NCI-H524 (cell line): ENCODE measurements at places on chromosomes 11 and 22.

DNA sequence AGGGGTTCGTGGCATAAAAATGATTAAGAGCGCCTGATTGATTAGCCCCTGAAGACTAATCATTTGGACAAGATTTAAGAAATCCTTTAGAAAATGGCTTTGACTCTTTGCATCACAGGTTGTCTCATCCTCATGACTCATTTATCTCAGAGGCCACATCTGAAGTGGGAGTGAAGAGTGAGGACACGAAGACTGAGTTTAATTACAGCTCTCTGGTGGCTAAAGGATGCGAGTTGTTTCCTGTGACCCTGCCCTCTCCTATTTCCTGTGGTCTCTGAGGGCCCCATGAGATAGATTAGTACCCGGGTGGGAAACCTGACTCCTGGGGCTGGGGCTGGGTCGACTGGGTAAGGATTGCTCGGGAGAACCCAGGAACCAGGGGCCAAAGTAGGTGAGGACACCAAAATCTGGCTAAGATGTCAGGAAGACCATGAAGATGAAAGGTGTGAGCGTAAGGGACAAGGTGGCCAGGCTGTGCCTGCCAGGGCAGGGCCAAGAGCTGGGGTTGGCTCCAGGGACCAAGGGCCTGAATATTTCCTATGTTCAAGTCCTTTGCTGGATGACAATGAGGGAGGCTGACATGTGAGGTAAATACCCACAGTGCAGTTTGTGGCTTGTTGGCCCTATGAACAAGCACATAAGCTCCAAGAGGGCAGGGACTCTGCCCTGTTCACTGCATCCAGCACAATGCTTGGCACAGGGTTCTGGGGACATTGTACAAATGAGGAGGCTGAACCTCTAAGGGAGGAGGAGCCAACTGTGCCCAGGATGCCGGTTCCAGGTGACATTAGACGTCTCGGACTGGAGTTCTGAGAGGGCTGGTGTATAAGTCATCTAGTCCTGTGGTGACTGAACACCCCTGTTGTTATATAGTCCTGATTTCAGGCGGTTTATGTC lies 3.6 kb downstream of the OTOG start:
- DNase-seq: no peak

DNA sequence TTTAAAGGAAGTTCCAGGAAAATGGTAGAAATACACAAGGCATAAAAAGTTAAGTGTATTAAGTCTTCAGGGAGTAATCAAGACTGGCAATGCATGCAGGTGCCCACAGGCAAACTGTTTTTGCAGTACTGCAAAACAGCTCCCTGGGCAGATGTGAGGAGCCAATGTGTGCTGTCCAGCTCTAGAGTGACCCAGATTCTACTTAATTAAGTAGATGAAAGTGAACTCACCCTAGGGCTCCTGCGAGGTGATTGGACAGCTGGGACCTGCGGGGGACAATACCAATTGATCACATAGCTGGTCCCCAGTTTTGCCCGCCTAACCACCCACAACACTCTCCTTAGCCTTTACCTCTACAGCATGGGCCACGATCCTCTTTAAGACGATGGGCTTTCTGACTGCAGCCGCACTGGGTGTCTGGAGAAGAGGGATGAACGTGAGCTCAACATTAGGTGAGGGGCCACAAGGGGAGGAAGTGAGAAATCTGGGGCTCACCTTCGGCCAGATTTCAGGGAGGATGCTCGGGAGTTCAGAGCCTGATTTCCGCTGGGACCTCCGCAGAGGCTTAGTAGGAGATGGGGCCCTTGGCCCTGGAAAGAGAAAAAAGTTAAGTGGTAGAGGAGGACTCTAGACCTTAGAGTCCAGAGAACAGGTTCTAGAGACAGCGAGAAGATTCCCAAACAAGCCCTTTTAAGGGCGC lies 556 bp downstream of the CDCA5 start:
- no peak for DNase-seq

GRCh38 chr11:26073646-26074045 lies 258.3 kb upstream of the ANO3 start:
- peak; percentile 73 for DNase-seq

DNA sequence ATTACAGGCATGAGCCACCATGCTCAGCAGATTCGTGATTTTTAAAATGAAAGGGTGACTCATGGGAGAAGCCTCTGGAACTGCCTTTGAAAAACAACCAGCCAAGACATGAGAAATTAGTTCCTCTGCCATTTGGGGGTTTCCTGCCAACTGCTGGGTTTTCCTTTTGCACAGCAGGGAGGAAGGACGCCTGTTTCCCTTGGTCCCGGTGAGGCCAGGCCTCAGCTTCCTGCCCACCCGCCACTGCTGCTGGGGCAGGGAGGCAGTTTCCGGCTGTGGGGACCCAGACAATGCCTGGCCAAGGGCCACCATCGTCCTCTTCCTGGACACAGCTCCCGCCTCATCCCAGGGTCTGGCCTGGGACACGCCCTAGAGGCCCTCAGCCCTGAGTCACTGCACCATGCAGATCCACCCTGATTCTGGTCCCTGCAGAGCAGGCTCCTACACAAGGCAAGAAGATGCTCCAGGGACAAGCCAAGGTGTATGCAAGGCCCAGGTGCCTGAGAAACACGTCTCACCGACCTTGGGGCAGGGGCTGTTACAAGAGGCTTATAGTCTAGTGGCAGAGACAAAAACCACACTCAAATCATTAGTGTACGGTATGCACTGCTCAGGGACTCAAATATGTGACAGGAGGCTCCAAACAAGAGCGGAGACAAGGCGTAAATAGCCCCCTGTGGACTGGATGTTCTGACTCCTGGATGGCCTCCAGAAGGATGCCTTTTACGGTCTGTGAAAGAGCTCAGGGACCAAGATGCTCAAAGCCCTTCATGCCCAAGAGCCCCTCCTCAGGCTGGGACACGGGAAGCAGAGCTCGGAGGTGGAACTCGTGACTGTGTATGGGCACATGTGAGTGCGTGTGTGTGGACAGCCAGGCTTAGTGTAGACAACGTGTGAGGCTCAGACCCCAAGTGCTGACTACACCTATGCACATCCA lies 10.0 kb downstream of the PPM1F start:
- no peak for DNase-seq

DNA sequence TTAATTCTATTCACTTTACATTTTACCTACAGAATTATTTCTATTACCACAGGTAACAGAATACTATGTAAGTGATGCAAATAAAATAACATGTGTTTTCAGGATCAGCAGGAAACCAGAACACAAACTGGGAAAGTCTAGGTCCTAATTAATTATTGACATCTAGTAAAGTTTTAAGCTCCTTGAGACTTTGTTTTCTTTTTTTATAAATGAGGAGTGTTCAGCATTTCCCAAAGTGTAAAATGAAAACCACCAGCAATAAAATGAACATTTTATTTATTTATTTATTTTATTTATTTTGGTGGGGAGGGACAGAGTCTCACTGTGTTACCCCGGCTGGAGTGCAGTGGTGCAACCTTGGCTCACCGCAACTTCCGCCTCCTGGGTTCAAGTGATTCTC lies 123.6 kb downstream of the ARHGAP42 start:
- no peak for DNase-seq

- no peak for DNase-seq
Measured at GRCh38 chr11:95592471-95592870, 197.1 kb downstream of the FAM76B start.

- DNase-seq: no peak
Measured at GRCh38 chr11:63534895-63535461, 1.6 kb upstream of the PLAAT4 start.

GRCh38 chr22:24099071-24099470 lies 82.2 kb upstream of the SUSD2 start:
- DNase-seq: no peak

GRCh38 chr11:61049859-61050258 lies 52.4 kb upstream of the CD5 start:
- DNase-seq: no peak

DNA sequence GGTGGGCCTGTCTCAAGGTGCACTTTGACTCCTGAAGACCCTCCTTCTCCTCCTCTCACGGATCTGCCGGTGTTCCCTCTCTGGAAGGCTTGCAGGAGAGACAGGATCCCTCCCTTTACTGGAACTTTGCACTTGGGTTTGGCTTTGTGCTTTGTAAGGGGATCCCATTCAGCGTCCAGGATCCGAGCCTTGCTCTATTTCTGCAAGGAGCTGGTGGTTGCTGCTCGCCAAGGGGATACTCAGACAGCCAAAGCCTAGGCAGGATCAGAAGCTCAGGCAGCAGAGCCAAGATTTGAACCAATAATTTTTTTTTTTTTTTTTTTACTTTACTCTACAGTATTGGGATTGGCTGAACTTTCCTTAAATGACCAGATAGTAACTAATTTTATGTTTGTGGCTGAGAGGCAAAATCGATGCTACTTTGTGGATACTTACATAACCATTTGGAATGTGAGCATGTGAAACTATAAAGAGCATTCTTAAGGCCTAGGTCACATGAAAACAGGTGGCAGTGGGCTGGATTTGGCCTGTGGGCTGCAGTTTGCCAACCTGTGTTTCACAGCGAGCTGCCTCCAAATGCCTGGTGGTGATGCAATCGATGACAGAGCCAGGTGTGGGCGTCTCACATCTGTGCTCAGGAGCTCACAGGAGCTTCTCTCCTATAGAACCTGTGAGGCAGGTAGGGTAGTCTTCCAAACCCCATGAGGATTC lies 25.2 kb downstream of the BCR start:
- DNase-seq: no peak

DNA sequence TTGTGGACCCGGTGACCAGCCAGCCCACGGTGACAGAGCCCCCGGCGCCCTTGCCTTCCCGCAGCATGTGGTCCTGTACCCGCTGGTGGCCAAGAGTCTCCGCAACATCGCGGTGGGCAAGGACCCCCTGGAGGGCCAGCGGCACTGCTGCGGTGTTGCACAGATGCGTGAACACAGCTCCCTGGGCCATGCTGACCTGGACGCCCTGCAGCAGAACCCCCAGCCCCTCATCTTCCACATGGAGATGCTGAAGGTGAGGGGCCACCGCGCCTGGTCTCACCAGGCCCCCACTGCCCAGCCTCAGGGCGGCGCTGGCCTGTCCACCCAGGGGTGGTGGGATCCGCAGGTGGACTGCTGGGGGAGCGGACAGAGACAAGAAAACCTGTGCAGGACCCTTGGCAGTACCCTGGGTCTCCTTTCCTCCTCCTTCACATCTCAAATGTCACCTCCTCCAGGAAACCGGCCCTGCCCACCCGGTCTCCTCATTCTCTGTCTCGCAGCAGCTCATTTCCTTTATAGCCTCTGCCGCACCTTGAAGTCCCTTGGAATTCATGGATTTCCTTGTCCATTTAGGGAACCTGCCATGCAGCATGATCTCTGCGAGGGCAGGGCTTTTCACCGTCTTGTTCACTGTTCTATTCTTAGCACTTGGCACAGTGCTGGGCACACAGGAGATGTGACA lies 6.5 kb downstream of the AIP start:
- DNase-seq: no peak

- no peak for DNase-seq
Measured at GRCh38 chr22:42770941-42771647, 50.4 kb upstream of the A4GALT start.

DNA sequence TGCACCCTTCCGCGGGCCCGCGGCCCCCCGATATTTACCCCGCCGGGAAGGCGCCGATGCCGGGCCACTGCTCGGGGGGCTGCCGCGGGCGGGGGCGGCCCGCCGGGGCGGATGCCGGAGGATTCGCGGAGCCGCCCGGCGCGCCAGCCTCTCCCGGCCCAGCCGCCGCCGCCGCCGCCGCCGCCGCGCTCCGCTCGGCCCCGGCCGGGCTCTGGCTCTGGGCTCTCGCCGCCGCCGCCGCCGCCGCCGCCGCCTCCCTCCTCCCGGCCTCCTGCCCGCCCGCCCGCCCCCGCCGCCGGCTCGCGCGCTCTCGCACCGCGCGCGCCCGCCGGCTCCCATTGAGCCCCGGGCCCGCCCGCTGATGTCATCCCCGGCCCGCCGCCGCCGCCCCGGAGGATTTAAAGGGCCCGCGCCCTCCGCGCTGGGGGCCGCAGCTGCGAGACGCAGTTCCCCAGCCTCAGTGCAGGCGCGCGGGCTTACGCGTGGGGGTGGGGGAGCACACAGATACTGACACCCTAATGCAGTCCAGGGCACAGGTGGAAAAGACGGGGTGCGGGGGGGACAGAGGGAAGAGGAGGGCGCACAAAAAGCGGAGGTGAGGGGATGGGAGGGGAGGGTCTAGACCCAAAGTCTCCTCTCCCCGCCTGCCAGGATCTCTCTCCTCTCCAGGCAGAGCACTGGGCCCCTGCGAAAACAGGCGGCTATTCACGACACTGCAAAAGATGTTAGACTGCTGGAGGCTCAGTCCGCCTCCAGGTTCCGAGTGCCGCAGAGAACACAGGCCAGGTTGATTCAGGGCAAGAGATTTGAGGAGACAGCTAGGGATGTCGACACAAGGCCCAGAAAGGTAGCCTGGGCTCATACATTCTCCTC lies at the start of gene CSNK1E:
TSS of gene CSNK1E (minus strand) at position 312 of the 873 bp plus-strand sequence. CDS start 3,276 bp downstream, outside the sequence.
- peak; percentile 45 for DNase-seq

DNA sequence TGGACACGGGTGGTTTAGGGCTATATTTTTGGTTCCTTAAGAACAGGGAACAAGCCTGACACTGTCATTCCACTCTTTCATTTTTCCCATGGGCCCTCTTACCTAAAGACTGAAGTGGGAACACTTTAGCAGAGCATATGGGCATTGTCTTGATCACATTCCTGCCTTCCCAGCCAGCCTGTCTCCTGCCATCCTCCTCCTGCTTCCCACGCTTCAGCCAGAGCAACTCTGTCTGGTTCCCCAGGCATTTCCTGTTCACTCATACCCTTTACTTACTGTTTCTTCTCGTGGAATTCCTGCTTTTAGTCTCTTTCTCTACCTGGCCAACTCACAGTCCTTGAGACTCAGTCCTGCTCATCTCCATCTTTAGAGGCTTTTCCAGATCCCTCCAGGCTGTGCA lies 22.8 kb downstream of the MRPL16 start:
- peak; percentile 40 for DNase-seq

DNA sequence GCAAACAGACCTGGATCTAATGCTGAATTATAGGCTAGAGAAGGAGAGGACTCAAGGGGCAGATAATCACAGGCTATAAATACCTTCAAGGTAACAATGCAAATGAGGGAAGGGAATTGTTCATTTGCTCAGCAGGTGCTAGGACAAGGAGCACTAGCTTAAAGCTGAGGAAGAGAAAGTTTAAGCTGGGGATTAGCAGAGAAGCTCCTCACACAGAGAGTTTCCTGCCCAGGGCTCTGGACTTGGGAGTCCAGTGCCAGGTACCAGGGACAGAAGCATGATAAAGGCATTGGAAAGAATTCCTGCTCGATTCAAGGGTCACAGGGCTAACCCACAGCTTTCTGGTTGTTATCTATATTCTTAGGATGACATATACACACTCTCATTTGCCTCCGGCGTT lies 509.9 kb downstream of the NTM start:
- no peak for DNase-seq
